ENCODE measurements at places on chromosomes 6 and 20. TPM values are rescaled to one million over a fixed set of nuclear protein-coding genes. Genes with fewer than 3 reads are reported as not detected.

DNA sequence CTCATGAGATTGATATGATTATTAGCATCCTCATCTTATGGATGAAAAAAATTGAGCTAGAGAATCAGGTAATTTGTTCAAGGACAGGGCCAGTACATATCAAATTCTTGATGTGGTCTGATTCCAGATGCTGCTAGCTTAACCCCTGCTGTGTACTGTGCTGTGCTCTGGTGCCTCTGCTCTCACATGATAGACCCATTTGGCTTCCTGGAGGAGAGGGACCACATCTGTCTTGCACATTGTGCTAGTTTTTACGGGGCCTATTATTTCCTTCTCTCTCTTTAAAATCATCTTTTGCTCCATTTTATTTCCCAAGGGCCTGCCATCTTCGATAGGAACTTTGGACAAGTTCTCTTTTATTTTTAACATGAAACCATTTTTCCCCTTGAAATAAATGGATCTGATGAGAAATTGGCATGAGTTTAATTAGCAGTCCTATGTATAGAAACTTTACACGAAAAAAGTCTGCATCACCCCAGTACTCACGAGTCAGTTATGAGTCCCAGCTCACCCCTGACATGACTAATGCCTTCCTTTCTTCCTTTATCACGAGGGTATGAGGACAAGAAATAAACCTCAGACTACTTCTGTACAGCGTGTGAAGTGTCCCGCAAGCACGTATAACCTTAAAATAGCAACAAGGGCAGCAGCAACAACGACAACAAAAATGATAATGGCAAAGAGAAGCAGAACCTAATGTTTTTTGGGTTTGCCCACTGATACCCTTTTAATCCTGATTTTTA, 26.5 kb downstream of the CD109 start:
- H3K36me3 ChIP-seq = no peaks in the 10 kb centered on the region
- H3K27ac ChIP-seq = no peak overlapping the region
- no peak for DNase-seq
- H3K4me1 ChIP-seq = no peaks in the 10 kb centered on the region
- H3K4me3 ChIP-seq = no peak overlapping the region

- H3K4me1 ChIP-seq = no peaks in the 10 kb centered on the region
- no peaks in the 10 kb centered on the region for H3K27me3 ChIP-seq
- no peak for DNase-seq
- no peak overlapping the region for H3K4me3 ChIP-seq
- H3K36me3 ChIP-seq = no peaks in the 10 kb centered on the region
These were observed 104.0 kb upstream of the ZFP64 start for GRCh38 chr20:52295556-52295955.

DNA sequence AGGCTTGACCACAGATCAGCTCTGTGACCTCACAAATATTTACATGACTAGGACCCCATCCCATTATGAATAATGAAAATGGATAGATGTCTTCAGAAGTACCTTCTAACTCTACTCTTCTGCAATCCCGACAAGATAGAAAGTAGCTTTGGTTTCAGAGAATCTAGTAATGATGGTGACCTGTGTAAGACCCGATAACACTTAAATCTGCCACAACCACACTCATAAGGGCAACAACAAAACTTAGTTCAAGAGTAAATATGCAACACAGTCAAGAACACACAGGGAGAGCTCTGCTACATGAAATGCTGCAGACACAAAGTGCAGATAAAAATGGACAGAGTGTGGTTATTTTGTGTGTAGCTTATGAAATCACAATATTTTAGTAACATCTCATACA, 9.6 kb downstream of the CHD6 start:
- no peaks in the 10 kb centered on the region for H3K36me3 ChIP-seq
- no peaks in the 10 kb centered on the region for H3K27me3 ChIP-seq
- H3K4me3 ChIP-seq = no peak overlapping the region

DNA sequence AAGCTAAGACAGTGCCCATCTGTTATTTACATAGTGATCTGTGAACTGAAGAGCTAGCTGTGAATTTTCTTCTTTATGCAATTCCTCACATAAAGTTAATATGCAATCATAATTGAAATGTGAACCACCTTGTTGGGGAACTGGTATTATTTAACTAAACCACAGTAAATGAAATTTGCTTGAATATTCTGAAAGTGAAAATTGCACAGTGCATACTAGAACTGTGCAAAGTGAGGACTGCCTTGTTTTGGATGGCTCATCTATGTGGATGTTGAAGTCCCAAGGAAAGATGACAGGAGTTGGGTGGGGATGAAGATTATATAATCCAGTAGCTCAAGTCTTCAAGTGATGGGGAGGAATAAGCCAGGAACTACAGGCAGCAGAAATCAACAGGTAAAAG, 5.7 kb upstream of the PHF10 start:
- H3K4me1 ChIP-seq = no peaks in the 10 kb centered on the region
- H3K4me3 ChIP-seq = no peak overlapping the region
- no peaks in the 10 kb centered on the region for H3K36me3 ChIP-seq
- no peak for DNase-seq
- no peaks in the 10 kb centered on the region for H3K27me3 ChIP-seq

DNA sequence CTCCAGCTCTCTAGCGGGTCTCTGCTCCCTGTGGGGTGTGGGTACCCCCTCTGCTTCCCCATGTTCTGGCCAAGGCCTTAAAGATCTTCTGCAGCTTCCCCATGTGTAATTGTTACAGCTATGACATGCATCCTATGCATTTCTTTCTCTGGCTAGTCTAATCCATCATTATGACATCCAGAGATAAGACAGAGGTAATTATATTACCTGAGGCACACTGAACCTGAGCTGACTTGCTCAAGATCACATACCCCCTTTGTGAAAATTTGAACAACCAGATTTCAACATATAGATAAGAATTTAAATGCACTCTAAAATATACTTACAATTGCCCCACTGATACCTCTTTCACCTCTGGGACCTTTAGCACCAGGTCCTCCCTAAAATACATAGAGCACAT, 102.4 kb downstream of the COL12A1 start:
- no peak overlapping the region for H3K27ac ChIP-seq
- H3K27me3 ChIP-seq = no peaks in the 10 kb centered on the region
- H3K4me1 ChIP-seq = peaks cover 11% of the 10 kb centered on the region
- H3K36me3 ChIP-seq = no peaks in the 10 kb centered on the region

DNA sequence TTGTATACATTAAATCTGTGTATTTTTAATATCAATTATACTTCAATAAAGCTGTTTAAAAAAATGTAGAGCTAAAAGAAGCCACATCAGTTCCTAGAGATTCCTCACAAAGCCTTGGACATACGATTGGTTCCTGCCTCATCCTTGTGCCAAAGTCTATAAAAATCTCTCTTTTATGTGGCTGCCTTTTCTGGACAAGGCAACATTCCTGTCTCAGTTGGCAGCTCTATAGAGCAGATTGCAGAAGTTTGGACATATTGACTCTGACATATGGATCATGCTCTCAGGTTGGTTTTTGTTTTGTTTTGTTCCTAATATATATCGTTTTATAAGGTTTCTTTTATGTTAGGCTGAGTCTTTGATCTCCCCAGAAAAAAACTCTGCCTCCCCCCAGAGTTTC, 148.9 kb downstream of the MAFB start:
- no peaks in the 10 kb centered on the region for H3K27me3 ChIP-seq
- DNase-seq = no peak
- H3K4me1 ChIP-seq = no peaks in the 10 kb centered on the region
- no peaks in the 10 kb centered on the region for H3K36me3 ChIP-seq
- no peak overlapping the region for H3K27ac ChIP-seq
- H3K4me3 ChIP-seq = no peak overlapping the region

DNA sequence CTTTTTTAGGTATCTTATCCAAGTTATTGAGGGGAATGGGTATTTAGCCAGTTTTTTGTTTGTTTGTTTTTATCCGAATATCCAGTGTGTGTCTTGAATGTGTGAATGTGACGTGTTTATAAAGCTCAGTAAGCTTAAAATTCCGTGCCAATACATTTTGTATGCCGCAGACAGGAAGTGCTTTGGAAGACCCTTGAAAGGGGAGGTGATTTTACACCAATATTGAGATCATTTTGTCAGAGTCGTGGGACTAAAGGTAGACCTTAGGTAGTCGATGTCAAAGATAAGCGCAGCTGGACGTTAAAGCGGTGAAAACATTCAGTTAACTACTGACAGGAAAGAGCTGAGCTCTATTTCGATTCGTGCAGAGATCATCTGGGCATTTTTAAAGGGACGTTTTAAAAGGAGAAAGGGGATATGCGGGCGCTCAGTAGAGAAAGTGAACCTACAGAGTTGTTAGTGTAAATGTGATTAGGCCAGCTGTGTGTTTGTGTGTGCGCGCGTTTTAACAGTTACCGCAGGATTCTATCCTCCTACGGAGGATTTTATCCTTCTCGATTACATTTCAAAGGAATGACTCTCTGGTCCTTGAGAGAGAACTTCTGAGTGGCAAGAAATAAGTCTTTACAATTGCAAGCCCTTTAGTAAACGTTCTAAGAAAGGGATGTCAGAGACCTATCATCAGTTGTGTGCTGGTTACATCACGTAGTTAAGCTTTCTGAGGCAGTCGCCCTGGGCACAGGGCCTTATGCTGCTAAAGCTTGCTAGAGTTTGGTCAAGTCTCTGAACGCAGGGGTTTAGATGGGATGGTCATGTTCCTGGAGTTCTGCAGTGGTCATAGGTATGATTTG, 625 bp upstream of the ECHDC1 start:
- peaks cover 42% of the 10 kb centered on the region for H3K4me1 ChIP-seq
- peak; percentile 8 for DNase-seq
- peak overlapping the region; percentile 52 for H3K4me3 ChIP-seq
- peak overlapping the region; percentile 76 for H3K27ac ChIP-seq
- H3K36me3 ChIP-seq = no peaks in the 10 kb centered on the region

DNA sequence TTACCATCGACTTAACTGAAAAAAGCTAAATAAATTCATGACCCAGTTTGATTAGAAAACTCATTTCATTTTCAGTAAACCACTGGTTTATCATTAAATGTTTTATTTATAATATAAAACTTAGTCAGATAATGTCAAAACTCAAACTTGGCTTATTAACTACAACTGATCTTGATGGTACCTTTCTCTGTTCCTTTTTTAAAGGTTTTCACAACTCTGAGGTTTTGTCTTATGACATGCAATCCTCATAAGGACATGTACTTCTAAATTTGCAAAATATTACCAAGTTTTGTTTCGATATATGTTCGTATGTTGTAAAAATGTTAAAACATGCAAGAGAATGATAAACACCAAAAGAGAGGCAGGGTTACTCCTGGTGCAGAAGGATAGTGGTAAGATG, 82.5 kb upstream of the PDE10A start:
- no peak overlapping the region for H3K27ac ChIP-seq
- H3K27me3 ChIP-seq = no peaks in the 10 kb centered on the region
- no peaks in the 10 kb centered on the region for H3K4me1 ChIP-seq
- H3K36me3 ChIP-seq = no peaks in the 10 kb centered on the region

DNA sequence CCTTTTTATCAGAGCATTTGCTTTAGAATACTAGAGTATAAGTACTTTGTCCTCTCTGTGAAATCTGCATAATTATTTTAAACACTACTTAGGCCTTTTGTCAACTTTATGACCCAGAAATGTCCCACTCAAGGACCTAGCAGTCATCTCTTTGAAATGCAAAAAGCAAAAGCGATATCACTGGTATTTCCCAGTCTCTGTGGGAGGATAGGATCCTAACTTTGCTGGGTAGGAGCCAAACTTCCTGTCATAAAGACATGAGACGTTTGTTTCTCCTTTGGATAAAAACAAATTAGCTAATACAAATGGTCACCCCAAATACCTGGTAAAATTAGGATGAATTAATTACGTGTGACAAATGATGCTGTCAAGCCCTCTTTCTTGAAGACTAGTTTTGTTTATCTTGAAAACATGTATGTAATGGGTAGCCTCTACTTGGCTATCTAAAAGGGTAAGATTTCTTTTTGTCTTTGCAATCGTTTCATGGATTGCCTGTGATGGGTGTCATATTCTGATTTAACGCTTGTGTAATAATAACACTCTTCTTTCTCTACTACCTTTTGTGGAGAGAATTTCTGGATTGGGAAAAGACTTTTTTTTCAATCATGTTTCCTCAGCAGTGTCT, 36.2 kb downstream of the DCDC2 start:
- no peaks in the 10 kb centered on the region for H3K27me3 ChIP-seq
- no peaks in the 10 kb centered on the region for H3K36me3 ChIP-seq
- no peak overlapping the region for H3K4me3 ChIP-seq
- H3K27ac ChIP-seq = no peak overlapping the region
- no peak for DNase-seq
- H3K4me1 ChIP-seq = no peaks in the 10 kb centered on the region

DNA sequence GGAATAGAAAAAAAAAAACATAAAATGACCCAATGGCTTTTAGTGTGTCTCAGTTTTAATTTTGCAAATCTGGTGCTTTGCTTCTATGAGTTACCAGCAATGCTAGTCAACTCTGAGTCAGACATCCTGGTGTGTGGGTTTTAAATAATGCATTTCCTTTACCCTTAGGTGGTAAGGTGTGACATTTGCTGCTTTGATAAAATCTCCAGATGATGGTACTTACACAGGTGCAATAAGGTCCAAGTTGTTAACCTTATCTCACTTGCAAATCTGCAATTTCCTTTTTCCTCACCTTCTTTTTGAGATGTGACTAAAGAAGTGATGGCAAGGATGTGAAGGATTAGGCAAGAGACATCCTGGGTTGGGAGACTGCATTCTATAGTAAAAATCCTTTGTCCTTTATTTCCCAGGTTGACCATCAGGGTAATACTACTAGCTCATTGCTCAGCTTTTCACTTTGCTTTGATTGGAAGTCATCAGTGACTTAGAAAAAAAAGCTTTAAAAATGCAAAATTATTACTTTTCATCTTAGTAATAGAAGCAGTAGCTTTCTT, 818.5 kb upstream of the FLRT3 start:
- H3K4me1 ChIP-seq = no peaks in the 10 kb centered on the region
- no peak overlapping the region for H3K4me3 ChIP-seq
- no peak for DNase-seq
- H3K27ac ChIP-seq = no peak overlapping the region
- no peaks in the 10 kb centered on the region for H3K27me3 ChIP-seq

DNA sequence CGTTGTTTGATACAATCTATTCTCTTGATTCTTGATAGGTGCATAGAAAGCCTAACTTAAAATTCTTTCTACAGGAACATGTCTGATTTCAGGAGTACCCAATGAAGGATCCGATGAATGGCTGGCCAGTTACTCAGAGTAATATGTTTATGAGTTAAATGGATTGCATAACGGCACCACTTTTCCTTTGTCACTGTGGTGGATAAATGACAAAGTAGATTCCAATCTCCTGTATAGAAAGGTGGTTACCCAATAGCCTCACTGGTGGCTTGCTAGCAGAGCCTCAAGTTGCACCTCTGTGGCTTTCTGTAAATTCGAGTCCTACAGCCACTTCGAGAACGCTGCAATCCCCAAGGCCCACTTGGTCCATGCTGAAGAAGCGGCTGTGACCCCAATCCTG, 28.4 kb downstream of the LHFPL5 start:
- H3K4me1 ChIP-seq = no peaks in the 10 kb centered on the region
- no peak overlapping the region for H3K27ac ChIP-seq
- no peaks in the 10 kb centered on the region for H3K27me3 ChIP-seq
- no peak overlapping the region for H3K4me3 ChIP-seq

The CRISP3 gene
- not detected for total RNA-seq
